ENCODE measurements at places on chromosomes 4 and X.

- DNase-seq = no peak
Observed at GRCh38 chrX:44747317-44747716, 96.5 kb upstream of the DUSP21 start.

- DNase-seq = no peak
Observed at GRCh38 chrX:69237236-69237635, 72.0 kb upstream of the PJA1 start.

GRCh38 chr4:145816091-145816490 is 122.5 kb downstream of the ZNF827 start:
- DNase-seq = no peak

- DNase-seq = no peak
Observed at GRCh38 chr4:119116925-119117900, 18.4 kb upstream of the MYOZ2 start.

All from prostate gland (tissue), 2 donors.